A549 treated with Hydrocortisone at 1 μM for 4 hours (cell line): ENCODE measurements at places on chromosomes 12 and 14. TPM values are rescaled to one million over a fixed set of nuclear protein-coding genes. Genes with fewer than 3 reads are reported as not detected.

The SLC17A8 gene
- total RNA-seq = 0.12 TPM in 1 of 5 replicates, not detected in the others

The CYP27B1 gene
- total RNA-seq = 2.0 to 3.3 TPM (median 2.2 TPM) in 5 replicates

The LRRC10 gene
- not detected in 5 replicates for total RNA-seq

The DLGAP5 gene
- total RNA-seq = 24.4 to 41.4 TPM (median 29.0 TPM) in 5 replicates
